ENCODE measurements at places on chromosomes 3 and 15.

DNA sequence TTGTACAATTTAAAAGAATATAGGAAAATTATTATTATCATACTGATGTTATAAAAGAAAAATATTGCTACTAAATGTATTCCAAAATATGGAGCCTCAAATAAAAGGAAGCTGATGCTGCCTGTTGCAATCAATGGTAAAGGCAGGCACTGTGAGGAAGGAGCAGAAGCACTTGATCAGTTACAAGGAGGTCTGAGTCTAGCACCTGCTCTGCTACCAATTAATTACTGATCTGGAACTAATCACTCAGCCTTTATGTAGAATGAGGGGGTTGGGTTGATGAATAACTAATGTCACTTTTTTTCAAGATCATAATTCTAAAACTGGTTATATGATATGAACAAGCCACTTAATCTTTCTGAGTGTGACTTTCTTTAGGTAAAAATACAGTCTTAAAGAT, 5.5 kb downstream of the ADGRG7 start:
- DNase-seq = no peak

GRCh38 chr3:57923101-57923500, 85.1 kb upstream of the FLNB start:
- no peak for DNase-seq

GRCh38 chr3:196782511-196782910, 42.9 kb downstream of the PAK2 start:
- DNase-seq = no peak

DNA sequence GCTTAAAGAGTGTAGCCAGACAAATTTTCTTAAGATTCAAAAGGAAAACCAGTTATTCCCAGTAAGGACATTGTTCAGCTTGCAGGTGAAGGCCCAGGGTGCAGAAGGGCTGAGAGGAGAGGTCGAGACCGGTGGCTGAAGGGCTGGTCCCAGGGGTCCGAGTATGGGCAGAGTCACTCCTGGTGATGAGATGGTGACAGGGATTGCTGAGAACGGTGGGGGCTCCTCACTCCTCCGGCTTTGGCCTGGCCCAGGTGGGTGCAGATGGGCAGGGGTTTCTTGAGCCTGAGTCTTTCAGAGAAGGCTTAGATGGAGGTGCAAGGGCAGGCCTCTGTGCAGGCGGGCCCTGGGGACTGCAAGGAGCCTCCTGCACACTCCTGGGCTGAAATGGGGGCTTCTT, 56.2 kb downstream of the ZNF445 start:
- DNase-seq = no peak

- no peak for DNase-seq
Measured at GRCh38 chr3:96354106-96354505, 460.3 kb upstream of the EPHA6 start.

- DNase-seq = no peak
Measured at GRCh38 chr3:133294253-133294652, 105.6 kb upstream of the BFSP2 start.

GRCh38 chr3:13951184-13951583, 71.3 kb upstream of the WNT7A start:
- DNase-seq = no peak

GRCh38 chr3:153169793-153170383, 7.9 kb downstream of the RAP2B start:
- DNase-seq = no peak

GRCh38 chr15:27844018-27844666, 255.0 kb downstream of the OCA2 start:
- no peak for DNase-seq

Data from stimulated activated CD4-positive, alpha-beta T cell treated with anti-CD3 and anti-CD28 coated beads, Interleukin-2, amount 100 ng/mL, for 24 hours (primary cell).